HFFc6 (cell line): ENCODE measurements at places on chromosomes 6 and 20.

- DNase-seq: no peak
Observed at GRCh38 chr6:54232703-54233102, 75.5 kb upstream of the TINAG start.

GRCh38 chr6:66396549-66396948, 689.5 kb upstream of the EYS start:
- no peak for DNase-seq

DNA sequence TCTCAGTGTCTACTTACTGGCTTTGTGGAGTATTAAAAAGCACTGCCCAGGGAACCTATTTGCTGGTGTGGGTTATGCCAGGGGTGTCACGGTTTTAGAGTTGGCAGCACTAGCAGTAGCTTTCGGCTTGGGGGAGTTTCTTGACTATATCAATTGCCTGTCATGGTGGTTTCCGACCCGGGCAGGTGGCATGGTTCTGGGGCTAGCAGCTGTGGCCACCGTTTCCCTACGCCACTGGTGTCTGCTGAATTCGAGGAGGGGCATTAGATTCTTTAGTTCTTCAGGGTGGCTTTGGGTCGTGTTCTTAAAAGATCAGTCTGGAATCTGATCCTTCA, 55.6 kb upstream of the FOXC1 start:
- DNase-seq: no peak

- no peak for DNase-seq
Observed at GRCh38 chr20:50049442-50050026, 63.4 kb downstream of the UBE2V1 start.

- peak; percentile 6 for DNase-seq
Observed at GRCh38 chr20:47440857-47441773, 60.6 kb upstream of the NCOA3 start.

- DNase-seq: no peak
Observed at GRCh38 chr6:79042799-79043126, 35.3 kb downstream of the PHIP start.

- DNase-seq: no peak
Observed at GRCh38 chr20:10228330-10228729, 9.7 kb downstream of the SNAP25 start.

GRCh38 chr6:1229301-1229700, 82.6 kb upstream of the FOXQ1 start:
- DNase-seq: no peak

DNA sequence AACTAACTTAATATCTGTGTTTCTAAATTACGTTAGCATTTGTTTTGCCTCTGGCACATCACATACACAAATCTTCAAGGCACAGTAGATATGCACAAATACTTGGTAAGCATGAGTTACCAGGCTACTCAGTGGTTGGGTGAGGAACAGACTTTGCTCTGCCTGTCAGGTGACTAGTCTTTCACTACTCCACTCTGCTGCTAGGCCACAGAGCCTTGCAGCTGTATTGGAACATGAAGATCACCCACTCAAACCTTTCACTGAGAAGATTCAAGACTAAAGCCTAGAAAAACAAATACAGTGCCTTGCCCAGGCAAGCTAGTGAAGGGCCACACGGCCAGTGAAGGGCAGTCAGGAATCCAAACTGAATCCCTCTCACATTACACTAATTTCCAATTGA, 47.0 kb downstream of the DTNBP1 start:
- no peak for DNase-seq

- DNase-seq: no peak
Observed at GRCh38 chr6:118788702-118789101, 105.2 kb upstream of the ASF1A start.

- DNase-seq: no peak
Observed at GRCh38 chr6:10033223-10033829, 381.5 kb downstream of the TFAP2A start.

- no peak for DNase-seq
Observed at GRCh38 chr6:45031601-45032000, 296.5 kb upstream of the RUNX2 start.

- DNase-seq: peak; percentile 82
Observed at GRCh38 chr6:42292004-42292740, 74.5 kb upstream of the MRPS10 start.

- DNase-seq: no peak
Observed at GRCh38 chr6:134103006-134103405, 50.6 kb upstream of the SLC2A12 start.

DNA sequence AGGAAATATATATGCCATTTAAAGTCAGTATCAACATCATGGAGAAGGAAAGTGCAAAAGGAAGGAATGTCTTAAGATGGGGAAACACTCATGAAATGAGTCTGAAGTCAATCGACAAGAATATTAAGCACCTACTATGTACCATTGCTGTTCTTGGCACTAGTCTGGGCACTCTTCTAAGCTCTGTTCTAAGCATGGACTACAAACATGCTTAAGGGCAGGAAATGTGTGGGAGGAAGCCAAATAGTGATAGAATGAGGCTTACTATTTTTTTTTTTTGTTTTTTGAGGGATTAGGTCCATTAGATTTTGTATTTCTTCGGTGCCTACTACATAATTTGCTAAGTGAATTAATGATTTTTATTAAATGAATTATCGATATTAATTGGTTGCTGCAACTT, 83.8 kb upstream of the SUPT3H start:
- no peak for DNase-seq

DNA sequence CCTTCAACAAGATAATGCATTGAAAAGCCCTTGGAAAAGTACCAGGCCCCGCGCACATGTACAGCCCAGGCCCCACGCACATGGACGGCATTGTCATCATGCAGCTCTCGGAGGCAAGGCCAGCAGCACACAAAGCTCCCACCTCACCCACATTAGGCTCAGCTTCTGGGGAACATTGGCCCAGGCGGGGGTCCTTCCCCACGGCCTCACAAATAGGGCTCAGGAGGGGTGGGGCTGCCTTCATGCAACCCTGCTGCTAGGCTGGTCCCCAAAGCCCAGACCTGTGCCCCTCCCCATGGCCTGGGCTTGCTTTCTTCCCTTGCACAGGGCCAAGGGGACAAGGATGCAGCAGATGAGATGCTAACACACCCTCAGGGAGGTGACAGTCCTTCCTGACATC, 26.7 kb downstream of the NPEPL1 start:
- DNase-seq: no peak

DNA sequence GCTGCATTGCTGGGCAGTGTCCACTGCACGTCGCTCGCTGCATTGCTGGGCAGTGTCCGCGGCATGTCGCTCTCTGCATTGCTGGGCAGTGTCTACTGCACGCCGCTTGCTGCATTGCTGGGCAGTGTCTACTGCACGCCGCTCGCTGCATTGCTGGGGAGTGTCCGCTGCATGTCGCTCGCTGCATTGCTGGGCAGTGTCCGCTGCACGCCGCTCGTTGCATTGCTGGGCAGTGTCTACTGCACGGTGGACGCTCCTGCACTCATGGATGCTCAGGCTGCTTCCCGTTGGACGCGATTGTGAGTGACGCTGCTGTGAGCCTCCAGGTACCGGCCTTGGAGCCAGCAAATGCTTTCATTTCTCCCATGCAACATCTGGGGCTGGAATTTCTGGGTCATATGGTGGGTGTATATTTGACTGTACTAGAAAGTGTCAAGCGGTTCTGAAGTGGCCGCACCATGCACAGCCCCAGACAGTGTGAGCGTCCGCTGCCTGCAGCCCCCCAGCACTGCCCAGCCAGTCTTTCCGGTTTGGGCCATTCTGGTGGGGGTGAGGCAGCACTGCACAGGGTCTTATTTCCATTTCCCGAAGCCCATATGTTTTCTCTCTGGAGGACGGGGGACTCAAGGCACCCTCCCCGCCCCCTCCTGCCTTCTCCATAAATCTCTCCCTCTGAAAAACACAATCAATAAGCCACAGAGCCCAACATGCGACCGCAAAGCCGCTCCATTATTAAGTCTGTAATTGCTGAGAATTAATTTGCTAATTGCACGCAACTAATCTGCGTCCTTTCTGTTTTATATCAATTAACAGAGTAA, 97.4 kb downstream of the YTHDF1 start:
- no peak for DNase-seq

DNA sequence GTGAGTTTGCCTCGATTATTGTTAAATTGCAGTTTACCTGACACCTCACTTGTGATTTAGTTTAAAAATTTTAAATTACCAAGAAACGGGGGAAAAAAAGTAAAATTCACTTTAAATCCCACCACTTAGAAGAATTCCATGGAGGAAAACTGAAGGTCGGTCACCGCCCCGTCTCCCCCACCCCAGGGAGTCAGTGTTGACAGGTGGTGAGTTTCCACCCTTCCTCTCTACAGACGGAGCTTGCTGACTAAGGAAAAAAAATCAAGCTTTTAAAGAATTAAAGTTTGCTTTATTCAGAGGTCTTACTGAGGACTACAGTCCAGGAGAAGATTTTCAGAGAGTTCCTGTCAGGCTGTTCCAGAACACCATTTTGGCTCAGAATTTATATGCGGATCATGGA, 42.3 kb downstream of the SLC22A1 start:
- no peak for DNase-seq

GRCh38 chr20:52843425-52843824, 128.7 kb upstream of the TSHZ2 start:
- no peak for DNase-seq

DNA sequence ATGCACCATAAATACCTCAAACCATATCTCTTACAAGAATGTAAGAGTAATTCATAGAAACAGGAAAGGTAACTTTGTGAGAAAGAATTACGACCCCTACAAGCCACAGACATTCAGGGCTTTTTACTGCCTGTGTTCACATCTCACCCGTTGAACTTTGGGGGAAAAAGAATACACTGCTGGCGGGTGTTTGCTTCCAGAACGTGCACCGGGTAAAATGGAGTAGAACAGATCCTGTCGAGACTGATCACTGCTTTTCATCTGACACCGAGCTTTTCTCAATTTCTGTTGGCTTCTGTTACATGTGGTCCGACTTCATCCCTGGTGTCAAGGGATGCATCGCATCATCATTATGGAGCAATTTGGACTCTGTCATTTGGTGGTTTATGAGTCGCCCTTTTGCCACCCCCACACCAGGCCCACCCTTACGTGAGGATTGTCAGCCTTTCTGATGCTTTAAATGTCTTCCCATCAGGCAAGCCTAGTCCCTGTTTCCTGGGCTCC, 219.2 kb upstream of the ZFP64 start:
- no peak for DNase-seq

DNA sequence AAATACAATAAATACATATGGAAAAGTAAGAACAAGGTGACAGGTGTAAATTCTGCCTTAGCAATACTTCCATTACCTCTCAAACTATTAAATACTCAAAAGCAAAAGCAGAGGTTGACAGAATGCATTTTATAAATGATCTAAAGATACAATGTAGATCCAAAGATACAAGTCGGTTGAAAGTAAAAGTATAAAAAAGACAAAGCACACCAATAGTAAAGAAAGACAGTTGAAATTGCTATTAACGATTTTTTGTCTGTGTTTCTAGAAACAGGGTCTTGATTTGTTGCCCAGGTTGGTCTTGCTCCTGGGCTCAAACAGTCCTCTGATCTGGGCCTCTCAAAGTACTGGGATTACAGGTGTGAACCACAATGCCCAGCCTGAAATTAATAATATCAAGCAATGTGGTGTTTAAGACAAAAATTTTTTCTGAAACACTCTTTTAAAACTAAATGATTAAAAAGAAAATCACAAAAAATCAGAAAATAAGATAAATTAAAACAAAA, 23.9 kb downstream of the ULBP1 start:
- no peak for DNase-seq

DNA sequence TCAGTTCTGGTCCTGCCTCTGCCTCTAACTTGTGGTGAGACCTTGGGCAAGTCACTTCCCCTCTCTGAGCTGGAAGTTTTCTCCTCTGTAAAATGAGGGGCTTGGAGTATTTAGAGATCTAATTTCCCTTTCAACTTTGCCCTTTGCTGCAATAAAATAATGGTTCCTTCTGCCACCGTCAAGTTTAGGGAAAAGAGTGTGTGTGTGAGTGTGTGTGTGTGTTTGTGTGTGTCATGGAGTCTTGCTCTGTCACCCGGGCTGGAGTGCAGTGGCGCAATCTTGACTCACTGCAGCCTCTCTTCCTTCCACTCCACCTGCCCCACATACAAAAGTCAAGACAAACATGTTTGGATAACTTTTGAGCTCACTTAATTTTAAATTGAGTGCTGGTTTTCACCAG, 39.2 kb upstream of the PIM1 start:
- peak; percentile 56 for DNase-seq

DNA sequence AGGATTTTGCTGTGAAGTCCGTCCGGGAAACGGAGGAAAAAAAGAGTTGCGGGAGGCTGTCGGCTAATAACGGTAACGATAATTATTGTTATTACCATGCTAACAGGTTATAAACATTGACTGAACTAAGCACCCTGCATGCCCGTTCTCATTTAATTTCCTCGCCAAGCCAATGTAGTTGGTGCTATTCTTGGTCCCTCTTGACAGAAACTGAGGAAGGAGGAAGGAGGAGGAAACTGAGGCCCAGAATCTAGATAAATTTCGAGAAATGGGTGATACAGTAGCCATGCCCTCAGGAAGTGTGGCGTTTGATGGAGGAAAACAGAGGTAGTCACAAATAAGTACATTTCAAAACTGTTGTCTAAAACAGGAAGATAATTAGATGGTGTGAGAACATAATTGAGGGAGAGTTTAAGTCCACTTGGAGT, 474 bp downstream of the TPX2 start:
- DNase-seq: no peak

DNA sequence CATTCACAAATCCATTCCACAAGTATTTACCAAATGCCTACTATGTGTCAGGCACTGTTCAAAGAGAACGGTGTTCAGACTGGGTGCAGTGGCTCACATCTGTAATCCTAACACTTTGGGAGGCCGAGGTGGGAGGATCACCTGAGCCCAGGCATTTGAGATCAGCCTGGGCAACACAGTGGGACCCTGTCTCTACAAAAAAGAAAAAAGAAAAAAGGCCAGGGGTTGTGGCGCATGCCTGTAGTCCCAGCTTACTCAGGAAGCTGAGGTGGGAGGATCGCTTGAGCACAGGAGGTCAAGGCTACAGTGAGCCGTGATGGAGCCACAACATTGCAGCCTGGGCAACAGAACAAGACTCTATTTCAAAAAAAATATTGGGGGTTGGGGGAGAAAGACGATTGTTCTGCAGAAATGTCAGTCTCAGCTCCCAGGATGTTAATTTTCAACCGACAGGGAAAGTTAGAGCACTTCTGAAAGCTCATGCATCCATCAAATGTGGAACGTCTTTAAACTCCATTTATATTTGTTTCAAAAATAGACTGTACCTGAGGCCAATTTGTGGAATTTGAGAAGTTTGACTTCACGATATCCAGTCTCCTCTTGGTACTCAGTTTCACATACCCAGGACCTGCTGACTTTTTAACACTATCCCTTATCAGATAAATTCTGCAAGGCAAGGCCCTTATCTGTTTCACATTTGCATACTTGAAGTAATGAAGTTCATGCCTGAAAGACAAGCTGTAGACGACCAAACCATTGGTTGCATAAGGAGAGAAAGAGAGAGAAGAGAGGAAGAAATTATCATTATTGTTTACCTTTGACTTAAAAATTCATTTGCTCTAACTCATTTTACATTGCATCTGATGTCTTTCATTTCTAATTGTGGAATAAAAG, 14.8 kb upstream of the BTN3A2 start:
- no peak for DNase-seq

- no peak for DNase-seq
Observed at GRCh38 chr6:144319211-144319610, 34.1 kb downstream of the UTRN start.

GRCh38 chr6:8983202-8983688, 547.9 kb upstream of the SLC35B3 start:
- DNase-seq: peak; percentile 56

GRCh38 chr6:168385037-168385759, 55.8 kb upstream of the SMOC2 start:
- no peak for DNase-seq
